Amygdala (tissue), 56 donors: ENCODE measurements at places on chromosomes 13 and 19.

- no peak for DNase-seq
These were observed 27.8 kb downstream of the OPA3 start for GRCh38 chr19:45556835-45557234.

GRCh38 chr19:18504886-18505610, 16.8 kb downstream of the ELL start:
- DNase-seq = no peak

GRCh38 chr19:51327066-51328001, 14.6 kb downstream of the VSIG10L start:
- DNase-seq = no peak

DNA sequence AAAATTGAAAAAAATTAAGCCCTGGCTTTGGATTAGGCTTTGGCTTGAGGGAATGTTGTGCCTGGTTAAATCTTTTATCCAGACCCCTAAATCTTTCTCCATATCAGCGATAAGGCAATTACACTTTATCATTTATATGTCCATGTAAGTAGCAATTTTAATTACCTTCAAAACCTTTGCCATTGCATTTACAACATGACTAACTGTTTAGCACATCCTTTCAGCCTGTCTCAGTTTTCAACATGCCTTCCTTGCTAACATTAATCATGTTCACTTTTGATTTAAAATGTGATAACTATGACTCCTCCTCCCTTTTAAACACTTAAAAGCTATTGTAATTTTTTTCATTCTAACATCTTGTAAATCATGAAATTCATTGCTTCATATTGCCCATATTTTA, 583.7 kb downstream of the SLITRK1 start:
- no peak for DNase-seq

- DNase-seq = peak; percentile 76
These were observed at the start of the genes ATF5 and NUP62 for GRCh38 chr19:49929121-49929610. Gene ATF5, plus strand, starts transcription at chr19:49929205. Its CDS starts 1,646 bp downstream, at chr19:49930851. Gene NUP62, minus strand, starts transcription at chr19:49929504. Its CDS starts 19,697 bp downstream, at chr19:49909807.

DNA sequence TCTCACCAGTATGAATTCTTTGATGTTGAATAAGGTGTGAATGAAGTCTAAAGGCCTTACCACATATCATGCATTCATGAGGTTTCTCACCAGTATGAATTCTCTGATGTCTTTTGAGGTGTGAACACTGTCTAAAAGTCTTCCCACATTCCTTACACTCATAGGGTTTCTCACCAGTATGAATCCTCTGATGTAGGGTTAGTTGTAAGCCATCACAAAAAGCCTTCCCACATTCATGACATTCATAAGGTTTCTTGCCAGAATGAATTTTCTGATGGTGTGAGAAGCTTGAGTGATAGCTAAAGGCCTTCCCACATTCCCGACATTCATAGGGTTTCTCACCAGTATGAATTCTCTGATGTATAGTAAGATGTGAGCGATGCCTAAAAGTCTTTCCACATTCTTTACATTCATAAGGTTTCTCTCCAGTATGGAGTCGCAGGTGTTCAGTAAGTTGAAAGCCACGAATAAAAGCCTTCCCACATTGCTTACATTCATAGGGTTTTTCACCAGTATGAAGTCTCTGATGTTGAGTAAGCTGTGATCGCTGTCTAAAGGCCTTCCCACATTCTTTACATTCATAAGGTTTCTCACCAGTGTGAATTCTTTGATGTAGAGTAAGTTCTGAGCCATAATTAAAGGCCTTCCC, 27.7 kb downstream of the ZNF461 start:
- no peak for DNase-seq

DNA sequence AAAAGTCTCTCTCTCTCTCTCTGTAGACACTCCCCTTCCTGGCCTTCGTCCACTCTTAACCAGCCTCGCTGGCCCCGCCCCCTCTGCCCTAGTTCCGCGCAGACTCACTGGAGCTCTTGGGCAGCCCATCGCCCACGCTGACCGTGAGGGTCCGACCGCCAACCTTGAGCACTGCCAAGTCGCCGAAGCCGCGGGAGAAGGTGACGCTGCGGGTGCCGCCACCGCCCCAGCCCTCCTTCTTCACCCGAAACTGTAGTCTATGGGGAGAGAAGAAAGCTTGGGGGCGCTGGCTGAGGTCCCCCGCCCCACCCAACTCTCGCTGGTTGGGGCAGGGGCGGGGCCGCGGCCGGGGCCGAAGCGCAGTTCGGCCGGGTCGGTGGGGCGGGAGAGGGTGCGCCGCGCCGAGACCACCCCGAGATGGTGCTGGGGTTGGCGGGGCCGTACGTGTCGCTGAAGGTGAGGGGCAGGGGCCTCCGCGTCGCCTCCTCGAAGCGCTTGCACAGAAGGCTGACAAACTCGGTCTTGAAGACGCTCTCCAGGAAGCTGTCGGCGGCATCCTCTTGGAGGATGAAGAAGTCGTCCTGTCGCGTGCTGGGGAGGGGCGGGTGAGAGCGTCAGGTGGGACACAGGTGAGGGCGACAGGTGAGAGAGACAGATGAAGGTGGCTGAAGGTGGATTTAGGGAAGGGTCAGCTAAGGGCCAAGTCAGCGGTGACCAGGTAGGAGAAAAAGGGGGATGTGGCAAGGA, 12.6 kb upstream of the ZNF414 start:
- peak; percentile 77 for DNase-seq
